NCI-H1105 treated with DMSO at 0.1 percent for 48 hours (cell line): ENCODE measurements at places on chromosomes 11 and 22.

DNA sequence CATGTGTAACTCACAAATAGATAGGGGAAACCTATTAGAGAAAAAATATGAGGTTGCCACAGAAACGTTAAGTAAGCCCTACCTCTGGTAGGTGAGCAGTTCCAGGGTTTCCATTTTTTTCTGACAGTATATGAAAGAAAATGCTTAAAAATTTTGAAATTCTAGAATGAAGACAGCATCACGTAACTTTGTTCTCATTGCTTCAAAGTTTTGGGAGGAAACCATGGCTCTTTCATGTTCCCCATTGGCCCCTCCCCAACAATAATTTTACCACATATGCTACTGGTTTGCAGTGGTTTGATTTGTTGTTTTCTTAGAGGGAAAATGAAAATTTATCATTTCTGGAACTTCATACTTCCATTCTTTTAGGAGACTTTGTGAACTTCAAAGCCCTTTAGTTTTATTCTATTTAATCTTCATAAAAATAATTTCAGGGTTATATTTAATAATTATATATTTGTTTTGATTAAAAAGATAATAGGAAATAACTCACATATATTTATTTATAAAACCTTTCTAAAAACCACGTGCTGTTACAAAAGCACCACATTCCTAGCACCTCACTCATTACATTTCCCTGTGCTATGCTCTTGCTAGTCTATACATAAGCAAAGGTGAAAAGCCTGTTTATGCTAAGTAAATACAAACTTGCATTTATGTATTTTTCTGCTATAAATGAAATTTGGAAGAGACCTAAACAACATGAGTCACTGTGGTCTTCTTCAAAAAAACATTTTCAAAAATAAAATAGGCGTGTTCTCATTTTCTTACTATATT lies 113.4 kb downstream of the CASP12 start:
- no peak for DNase-seq

- peak; percentile 7 for DNase-seq
These were observed 18.2 kb downstream of the UBASH3B start for GRCh38 chr11:122673701-122674100.

- DNase-seq: no peak
These were observed 11.6 kb downstream of the MRGPRF start for GRCh38 chr11:69001243-69002081.

DNA sequence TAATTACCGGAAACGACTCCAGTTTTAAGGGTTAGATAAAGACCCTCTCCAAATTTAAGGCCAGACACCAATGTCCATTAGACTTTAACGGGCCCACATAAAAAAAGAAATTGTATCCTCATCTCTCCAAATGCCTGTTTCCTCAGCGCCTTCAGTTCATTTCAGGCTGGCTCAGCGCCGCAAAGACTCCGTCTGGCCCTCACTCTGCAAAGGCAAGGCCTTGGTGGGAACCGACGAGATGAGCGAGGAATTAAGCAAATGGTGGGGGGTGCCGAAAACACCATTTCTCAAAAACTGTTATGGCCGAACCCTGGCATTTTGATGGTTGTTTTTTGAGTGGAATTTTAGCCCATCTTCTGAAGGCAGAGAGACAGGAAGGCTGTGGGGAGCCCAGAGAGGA lies 15.7 kb downstream of the MN1 start:
- DNase-seq: no peak

GRCh38 chr22:45302751-45303150 lies 7.0 kb upstream of the FAM118A start:
- no peak for DNase-seq

GRCh38 chr11:128498721-128499245 lies 88.6 kb downstream of the ETS1 start:
- no peak for DNase-seq

- no peak for DNase-seq
These were observed 169.5 kb downstream of the EFCAB6 start for GRCh38 chr22:43642319-43643206.

DNA sequence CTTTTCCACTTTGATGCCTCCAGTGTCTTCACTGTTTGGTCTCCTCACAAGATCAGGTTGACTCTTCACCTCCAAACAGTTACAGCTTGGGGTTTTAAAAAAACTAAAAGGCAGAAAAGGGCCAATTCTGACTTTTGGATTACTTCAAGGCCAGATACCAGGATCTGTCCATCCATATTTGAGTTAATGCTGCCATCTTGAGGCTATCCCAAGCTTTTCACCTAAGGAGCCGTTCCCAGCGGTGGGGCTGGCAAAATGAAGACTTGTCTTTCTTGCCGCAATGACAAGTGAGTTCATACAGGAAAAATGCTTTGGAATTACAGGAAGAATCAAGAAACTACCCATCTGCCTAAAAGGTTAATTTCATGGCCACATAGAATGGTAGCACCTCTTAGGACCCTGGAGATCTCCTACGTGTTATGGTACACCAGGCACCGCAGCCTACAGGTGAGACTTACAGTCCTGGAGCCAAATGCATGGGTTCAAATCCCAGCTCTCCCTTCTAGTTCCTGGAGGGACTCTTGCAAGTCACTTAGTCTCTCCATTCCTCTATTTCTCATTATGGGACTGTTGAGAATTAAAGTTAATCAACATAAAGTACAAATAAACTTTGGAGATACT lies 6.0 kb upstream of the OR5B21 start:
- peak; percentile 55 for DNase-seq

- no peak for DNase-seq
These were observed 7.4 kb upstream of the BDNF start for GRCh38 chr11:27707676-27708075.

GRCh38 chr11:113286509-113287497 lies 27.6 kb upstream of the TTC12 start:
- DNase-seq: no peak

GRCh38 chr11:47672283-47672730 lies 29.9 kb upstream of the MTCH2 start:
- DNase-seq: no peak

DNA sequence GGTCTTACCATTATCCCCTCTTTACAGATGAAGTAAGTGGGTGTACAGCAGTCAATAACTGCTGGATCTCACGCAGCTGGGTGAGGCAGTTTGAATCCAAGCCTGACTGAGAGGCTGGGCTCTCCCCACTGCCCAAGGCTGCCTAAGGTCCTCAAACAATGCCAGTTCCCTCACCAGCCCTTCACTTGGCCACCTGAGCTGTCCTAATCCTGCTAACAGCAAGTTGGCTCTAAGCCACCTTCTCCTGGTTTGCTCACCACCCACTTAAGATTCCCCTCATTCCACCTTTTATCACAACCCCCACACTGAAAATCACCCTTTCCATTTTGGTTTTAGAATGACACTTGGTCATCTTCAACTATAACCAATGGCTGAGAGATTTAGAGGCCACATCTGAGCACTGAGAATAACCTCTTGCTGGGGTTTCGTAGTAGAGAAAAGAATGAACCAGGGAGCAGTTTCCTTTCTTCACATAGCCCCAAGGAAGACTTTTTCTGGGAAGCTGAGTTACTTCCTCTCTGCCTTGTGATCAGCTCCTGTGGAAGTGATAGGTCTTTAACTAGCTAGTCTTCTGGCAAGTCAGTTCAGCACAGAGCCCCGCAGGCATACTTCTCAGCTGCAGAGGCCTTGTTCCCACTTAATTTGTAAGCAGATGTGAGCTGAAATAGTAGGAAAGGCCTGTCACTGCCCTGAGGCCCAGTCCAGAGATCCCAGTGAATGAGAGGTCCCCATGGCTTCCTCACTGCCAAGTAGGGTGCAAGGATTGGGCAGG lies 57.8 kb upstream of the TTC12 start:
- peak; percentile 20 for DNase-seq

GRCh38 chr11:93686812-93687211 lies 25.3 kb downstream of the CEP295 start:
- no peak for DNase-seq

GRCh38 chr11:68528630-68529029 lies 68.1 kb downstream of the PPP6R3 start:
- no peak for DNase-seq

DNA sequence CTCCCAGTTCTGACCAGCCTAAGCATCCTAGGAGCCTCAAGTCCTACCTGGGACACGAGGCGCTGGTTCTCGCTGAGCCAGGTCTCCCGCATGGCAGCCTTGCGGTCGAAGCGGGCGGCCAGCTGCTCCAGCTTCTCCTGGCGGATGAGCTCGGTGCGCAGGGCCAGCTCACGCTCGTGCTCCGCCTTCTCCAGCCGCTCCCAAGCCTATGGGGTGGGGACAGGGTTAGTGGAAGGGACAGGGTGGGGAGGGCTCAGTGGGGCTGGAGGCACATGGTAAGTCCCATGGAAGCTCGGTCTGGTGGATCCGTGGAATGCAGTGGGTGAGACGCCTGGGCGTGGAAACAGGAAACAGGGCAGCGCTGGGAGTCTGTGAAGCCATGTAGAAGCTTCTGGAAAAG lies 20.9 kb downstream of the SPTBN2 start:
- no peak for DNase-seq

DNA sequence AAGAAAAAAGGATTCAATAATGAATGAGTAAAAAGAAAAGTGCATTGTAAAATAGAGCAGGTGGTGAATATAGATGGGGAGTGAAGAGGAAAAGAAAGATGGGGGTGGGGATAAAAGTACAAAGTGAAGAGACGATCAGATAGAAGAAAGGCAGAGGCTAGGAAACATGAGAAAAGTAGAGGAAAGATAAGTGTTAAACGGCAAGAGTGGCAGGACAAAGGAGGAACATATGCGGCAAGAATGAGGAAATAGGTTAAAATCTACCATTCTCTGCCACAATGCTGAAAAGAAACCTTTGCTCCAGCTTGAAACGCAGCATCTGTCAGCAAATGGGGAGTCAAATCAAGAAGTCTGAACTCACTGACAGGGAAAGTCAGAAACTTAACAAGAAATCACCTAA lies 6.8 kb downstream of the FUT4 start:
- no peak for DNase-seq

DNA sequence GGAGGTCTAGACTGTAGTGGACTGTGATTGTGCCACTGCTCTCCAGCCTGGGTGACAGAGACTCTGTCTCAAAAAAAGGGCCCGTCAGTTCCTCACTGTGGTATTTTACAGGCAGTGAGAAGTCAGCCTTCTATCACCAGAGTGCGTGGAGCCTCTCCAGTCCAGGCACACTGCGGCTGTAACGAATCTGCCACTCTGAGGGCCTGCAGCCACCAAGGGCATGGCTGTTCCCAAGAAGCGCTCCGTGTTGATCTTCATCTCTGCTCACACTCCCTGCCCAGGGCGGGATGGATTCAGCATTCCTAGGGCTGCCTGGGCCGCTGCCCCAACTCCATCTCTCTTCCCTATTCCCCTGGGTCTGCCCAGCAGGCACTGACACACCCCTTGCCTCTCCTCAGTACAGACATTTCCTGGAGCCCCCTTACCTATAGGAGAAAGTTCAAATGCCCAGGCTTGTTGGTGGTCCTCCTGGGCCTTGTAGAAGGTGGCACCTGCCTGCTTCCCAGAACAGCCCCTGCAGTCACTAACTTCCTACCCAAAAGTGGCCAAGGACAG lies 148.4 kb downstream of the CACNA1I start:
- DNase-seq: no peak

DNA sequence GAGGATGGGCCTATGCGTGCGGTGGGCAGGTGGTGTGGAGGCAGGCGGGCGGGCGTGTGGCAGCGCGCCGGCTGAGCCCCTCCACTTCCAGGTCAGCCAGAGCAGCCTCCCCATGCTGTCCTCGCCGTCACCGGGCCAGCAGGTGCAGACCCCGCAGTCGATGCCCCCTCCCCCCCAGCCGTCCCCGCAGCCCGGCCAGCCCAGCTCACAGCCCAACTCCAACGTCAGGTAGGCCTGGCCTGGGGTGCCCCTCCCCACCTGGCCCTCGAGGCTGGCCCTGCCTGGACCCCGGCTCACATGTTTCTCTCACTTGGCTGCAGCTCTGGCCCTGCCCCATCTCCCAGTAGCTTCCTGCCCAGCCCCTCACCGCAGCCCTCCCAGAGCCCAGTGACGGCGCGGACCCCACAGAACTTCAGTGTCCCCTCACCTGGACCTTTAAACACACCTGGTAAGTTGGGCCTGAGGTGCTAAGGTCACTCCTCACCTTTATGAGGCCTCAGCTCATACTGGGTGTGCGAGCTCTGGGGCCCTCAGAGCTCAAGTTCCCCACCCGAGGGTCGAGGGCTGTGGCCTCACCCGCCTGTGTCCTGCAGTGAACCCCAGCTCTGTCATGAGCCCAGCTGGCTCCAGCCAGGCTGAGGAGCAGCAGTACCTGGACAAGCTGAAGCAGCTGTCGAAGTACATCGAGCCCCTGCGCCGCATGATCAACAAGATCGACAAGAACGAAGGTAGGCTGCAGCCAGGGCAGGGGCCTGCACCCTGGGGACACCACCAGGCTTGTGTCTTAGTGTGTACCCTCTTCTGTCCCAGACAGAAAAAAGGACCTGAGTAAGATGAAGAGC lies 75.3 kb downstream of the MED15 start:
- no peak for DNase-seq

- DNase-seq: no peak
These were observed 23.1 kb upstream of the NNMT start for GRCh38 chr11:114273071-114273470.

DNA sequence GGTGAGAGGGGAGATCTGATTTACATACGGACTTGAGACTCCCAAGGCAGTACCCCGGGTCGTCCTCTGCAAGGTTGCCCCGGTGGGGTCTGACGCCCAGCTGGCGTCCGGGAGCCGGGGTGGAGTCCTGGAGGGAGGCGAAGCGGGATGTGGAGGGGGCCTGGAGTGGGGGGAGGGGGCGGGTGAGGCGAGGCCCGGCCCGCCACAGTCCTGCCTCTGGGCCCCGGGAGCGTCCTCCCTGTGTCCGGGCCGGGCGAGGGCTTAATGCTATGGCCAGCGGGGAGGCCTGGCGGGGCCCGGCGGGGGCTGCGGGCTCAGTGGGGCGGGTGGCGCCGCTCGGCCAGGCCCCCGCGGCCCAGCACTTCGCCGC lies 2.4 kb upstream of the MYBPC3 start:
- peak; percentile 19 for DNase-seq

DNA sequence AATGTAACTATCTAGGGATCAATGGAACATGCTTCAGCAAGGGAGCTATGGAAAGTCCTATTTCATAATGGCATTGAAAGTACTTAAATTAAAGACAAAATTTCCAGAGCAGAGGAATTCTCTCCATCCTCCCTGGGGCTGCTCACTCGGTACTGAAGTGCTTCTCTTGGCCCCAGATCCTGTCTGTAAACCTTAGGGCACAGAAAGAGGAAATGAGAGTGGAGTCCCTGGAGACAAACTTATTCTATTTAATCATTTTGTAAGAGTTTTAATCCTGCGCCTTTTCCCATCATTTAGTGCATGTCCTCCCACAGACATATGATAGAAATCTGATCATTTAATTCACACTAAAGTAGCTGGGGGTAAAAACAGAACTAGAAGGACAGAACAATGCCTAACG lies 20.9 kb upstream of the PAMR1 start:
- DNase-seq: no peak

GRCh38 chr11:45048313-45048841 lies 97.7 kb upstream of the TP53I11 start:
- DNase-seq: no peak

DNA sequence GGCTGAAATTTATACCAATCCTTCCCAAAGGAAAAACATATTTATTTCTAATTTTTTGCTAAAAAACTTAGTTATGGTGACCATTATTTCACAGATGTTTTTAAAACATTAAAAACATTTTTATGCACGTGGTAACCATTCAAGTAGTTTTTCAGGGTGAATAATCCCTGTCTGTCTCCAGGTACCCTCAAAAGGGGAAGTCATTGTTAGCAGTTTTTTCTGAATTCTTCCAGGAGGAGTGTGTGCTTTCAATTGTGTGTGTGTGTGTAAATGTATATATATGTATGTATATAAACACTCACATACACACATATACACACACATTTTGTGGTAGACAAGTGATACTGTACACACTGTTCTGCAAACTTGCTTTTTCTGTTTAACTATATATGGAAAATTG lies 43.9 kb downstream of the MIAT start:
- no peak for DNase-seq
